ENCODE measurements at places on chromosomes 4 and X.

- no peak for DNase-seq
These were observed 96.3 kb downstream of the ZNF827 start for GRCh38 chr4:145842224-145842887.

- no peak for DNase-seq
These were observed 922.0 kb downstream of the NLGN4X start for GRCh38 chrX:5306654-5307121.

GRCh38 chr4:116088771-116089170 is 975.4 kb upstream of the NDST4 start:
- no peak for DNase-seq

DNA sequence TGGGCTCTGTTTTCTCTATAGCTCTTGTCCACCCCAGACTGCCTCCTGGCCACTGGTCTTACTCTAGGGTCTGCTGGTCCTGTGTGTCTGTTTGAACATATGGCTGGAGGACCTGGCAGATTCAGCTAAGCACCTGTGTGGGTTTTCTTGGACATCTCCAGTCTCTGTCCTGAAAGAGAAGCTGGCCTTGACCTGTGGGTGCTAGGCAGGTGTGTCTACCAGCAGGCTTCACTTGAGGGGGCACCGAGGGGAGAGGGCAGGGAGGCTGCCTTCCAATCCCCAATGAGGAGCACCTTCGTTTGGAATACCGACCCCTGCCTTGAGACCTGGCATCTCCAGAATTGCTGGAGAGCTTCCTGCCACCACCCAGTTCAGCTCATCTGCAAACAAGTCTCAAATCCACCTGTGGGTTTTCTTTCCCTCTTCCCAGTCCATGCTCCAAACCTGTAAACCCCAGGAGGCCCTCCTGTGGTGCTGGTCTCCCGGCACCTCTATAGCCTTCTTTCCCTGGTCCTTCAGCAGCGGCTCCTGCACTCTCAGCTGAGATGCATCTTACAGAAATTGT is 45.2 kb downstream of the HTRA3 start:
- no peak for DNase-seq

DNA sequence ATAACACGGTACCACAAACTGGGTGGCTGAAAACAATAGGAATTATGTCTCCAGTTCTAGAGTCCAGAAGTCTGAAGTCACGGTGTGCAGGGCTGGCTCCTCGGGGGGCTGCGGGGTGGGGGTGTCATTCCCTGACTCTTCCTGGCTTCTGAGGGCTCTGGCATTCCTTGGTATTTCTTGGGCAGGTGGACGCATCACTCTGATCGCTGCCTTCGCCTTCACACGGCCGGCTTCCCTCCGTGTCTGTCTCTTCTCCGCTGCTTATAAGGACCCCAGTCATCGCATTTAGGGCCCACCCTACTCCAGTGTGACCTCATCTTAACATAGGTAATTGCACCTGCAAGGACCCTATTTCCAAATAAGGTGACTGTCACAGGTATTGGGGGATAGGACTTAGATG is 134.6 kb downstream of the CPZ start:
- DNase-seq, result no peak

DNA sequence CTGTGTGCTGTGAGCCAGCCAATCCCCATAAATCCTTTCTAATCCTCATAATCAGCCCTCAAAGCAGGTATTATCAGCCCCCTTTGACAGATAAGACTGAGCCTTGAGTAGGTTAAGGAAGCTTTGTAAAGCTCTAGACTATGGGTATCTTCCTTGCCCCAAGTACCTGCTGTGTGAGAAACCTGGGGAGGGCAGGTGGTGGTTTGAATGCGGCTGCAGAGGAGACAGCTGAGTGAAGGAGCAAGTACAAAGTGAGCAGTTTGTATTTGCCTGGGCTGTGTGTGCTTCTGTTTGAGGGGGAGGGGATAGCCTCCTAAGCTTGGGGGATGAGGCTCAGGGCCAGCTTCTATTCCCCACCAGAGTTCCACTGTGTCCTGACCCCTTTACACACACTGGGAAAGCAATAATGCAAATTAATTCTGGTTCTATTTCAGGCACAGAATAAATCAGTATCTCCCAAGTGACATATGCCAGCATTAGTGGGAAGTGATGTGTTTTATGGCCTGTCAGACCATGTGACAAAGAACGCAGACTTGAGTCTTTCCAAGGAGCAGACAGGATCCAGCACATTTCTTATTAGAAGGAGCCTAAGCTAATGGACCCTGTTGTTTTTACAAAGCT is 63.5 kb downstream of the EVC start:
- no peak for DNase-seq

DNA sequence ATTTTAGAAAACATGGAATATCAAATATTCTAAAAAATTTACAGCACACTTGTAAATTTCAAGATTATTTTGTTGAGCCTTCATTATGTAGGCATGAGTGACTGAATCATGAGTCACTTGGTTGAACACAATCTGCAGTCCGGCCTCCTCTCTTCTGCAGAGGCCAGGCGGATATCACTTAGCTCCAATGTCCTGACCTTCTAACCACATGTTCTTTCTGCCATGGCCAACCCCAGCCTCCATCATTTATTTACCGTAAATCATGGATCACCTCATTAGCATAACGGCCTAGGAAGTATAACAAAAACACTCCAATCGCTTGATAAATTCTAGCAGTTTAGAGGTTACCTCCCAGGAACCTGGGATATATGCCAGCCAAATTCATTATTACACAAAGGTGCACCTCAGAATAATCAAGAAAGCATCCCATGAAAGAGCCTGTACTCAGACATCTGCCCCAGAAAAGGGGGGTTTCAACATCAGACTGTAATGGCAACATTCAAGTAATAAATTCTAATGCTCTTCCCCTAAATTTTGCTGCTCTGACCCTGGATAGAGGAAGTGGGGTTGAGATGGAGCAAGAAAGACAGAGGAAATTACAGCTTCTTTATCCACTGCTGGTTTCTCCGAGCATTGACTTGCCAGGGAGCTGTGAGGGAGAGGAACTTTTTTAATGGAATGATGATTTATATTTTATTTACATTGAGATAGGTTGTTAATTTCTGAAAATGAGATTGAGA is 2153.6 kb upstream of the AGA start:
- no peak for DNase-seq

DNA sequence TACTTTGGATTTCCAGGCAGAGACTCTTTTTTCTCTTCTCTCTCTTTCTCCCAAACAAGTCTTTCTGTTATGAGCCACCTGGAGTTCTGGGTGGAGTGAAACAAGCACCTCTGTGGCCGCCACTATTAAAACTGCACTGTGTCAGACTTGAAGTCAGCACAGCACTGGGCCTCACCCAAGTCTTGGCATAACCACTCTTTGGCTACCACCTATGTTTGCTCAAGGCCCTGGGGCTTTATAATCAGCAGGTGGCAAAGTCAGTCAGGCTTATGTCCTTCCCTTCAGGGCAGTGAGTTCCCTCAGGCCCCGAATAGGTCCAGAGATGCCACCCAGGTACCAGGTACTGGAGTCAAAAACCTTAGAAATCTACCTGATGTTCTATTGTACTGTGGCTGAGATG is 52.4 kb downstream of the ITIH6 start:
- DNase-seq, result no peak

DNA sequence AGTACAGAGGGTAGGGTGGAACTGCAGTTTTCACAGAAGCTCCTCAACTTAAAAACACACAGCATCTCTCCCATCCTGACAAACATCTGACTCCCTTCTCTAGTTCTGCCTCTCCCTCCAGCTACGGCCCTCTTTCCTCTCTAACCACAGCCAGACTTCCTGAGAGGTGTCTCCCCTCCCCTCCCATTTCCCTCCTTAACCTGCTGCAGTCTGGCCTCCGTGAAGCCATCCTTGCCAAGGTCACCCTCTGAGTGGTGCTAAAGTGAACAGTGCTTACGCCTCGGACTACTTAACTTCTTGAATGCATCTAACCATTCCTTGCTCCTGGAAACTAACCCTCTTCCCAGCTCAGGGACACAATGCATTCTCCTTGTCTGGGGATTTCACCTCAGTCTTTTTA is 53.3 kb downstream of the RTL5 start:
- DNase-seq, result no peak

- no peak for DNase-seq
These were observed 80.8 kb downstream of the AWAT2 start for GRCh38 chrX:69968950-69969349.

GRCh38 chr4:17762726-17763125 is 18.7 kb downstream of the FAM184B start:
- DNase-seq, result no peak

DNA sequence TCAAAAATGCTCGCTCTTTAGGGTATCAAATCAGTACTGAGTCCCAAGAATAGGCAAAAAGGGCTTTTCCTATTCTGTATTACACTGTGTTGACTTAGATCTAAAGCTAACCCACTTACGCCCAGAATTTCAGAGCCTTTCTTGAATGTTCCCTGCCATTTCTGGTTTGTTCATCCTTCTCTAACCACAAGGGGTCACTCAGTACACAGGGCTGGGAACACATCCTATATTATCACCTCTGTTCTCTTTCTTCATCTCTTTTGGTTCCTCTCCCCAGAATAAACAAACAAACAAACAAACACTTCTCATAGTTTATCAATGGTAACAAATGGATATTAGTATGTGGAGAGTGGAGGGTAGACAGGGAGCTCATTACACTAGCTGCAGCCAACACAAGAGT is 25.5 kb upstream of the MORC4 start:
- peak; percentile 10 for DNase-seq

DNA sequence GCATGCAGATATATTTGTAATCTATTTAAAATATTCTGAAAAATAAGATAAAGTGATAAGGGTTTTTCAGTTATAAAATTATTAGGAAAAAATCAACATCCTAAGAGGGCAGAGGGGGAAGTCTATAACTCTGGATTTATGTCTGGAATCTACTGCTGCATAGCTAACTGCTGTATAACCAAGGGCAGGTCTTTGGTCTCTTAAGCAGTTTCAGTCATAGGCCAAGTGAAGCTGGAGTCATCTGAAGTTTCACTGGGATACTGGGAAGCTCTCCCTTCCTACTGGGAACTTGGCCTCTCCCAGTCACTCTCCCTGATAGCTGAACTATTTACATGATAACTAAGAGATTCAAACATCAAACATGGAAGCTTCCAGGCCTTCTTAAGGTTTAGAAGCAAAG is 1409.9 kb upstream of the PCDH7 start:
- no peak for DNase-seq

GRCh38 chrX:78708262-78708661 is 39.3 kb upstream of the LPAR4 start:
- peak; percentile 2 for DNase-seq

- DNase-seq, result no peak
These were observed 43.1 kb downstream of the CXXC4 start for GRCh38 chr4:104451573-104451972.

DNA sequence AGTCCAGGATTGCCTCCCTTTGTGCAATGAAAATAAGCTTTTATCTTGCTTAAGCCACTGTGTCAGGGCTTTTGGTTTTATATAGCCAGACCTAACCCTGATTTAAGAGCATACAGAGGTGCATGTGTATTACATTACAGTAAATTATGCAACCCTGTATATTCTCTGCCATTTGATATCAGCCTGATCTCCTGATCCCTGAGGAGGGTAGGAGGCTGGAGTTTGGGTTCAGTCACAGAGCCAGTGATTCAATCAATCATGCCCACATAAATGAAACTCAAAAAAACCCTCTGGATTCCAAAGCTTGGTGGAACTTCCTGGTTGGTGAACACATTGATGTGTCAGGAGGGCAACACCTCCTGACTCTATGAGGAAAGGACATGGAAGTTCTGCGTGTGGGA is 7.3 kb upstream of the KLHL8 start:
- no peak for DNase-seq

DNA sequence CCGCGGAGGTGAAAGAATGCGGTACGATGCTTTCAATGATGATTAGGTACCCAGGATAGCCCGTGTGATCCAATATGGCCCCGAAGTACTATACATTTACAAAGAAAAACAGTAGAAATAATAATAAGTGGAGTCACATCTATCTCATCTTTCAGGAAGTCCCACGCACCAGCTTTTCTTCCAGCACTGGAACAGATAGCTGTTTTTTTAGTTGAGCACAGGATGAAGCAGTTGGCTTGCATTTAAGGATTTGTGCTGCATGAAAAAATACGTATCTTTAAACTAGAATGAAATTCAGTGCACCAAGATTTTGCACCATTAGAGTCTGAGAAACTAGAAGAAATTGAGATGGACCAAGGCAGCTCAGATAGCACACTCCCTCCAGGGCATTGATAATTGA is 44.1 kb downstream of the SMIM20 start:
- no peak for DNase-seq

- no peak for DNase-seq
These were observed 34.4 kb upstream of the COX18 start for GRCh38 chr4:73103799-73104503.

- DNase-seq, result no peak
These were observed 89.0 kb downstream of the GEMIN8 start for GRCh38 chrX:13940671-13941070.

GRCh38 chr4:13933191-13933590 is 305.7 kb upstream of the BOD1L1 start:
- DNase-seq, result no peak

DNA sequence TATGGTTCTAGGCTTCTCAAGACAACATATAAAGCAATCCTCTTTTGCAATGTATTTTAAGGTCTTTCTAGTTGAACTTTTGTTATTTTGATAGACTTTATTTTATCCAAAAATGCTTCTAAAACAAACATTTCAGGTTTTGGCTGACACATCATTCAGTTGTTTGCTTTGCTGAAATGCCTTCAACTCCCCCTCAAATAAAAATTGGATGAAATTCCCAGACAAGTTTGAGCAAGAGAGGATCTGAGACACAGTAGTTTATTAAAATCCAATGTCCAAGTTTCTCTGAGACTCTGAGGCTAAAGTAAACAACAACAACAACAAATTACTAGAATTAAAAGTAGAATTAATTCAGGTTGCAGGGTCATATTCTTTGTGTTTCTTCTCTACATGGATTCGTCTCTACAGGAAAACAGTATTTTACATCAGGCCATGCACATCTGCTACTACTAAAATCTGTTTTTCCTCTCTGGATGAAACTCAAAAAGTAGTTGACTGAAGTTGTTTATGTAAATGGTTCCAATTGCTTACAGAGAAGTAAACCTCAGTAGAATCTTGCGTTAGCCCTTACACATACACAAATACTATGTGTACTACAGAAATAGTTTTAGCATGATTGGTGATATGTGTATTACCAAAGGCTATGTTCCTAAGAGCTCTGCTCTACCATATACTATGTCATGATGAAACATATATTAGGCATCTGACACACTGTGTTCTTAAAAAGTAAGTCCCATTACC is 64.9 kb downstream of the PRSS12 start:
- no peak for DNase-seq

DNA sequence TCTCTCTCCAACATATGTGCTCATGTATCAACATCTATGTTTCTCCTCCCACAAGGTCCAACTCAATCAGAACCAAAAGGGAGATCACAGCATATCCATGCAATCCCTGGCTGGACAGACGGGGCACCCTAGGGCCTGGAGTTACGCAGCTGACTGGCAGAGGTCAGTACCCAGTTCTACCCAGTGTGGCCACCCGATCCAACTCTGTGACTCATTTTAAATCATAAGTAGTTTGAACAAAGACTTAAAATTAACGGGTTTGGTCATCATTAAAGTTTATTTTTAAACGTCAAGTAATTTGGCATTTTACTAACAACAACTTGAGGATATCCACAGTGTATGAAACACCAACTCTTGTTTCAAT is 59.5 kb downstream of the APBB2 start:
- DNase-seq, result no peak
